SJSA1 (cell line): ENCODE measurements at places on chromosomes 12 and 14. TPM values are rescaled to one million over a fixed set of nuclear protein-coding genes. Genes with fewer than 3 reads are reported as not detected.

Gene MGP
- not detected in 2 replicates for total RNA-seq

Gene CCDC59
- 88.3 and 109 TPM in 2 replicates for total RNA-seq

DNA sequence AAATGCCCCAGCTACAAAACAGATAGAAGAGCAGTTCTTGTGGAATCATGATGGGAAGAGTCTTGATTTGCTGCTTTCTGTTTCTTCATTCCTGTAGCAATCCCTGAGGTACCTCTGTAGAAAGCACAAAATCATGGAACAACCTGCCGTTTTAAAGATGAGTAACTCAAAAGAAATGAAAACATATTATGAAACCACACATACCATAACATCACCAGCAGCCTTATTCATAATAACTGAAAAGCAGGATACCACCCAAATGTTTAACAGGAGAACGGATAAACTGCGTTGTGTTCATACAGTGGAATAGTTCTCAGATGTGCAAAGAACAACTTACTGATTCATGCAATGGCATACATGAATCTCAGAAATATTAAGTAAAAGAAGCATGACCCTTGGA, 188.1 kb downstream of the RGS6 start:
- DNase-seq, result no peak

Gene ORAI1
- 5.3 and 11.7 TPM in 2 replicates for total RNA-seq

GRCh38 chr12:90515199-90516175, 439.5 kb downstream of the CCER1 start:
- no peak for DNase-seq
